ENCODE measurements at places on chromosomes 13 and 19.

- H3K4me3 ChIP-seq, result no peak overlapping the region
- H3K4me1 ChIP-seq, result peaks cover 45% of the 10 kb centered on the region
- H3K27me3 ChIP-seq, result no peaks in the 10 kb centered on the region
- H3K27ac ChIP-seq, result no peak overlapping the region
These were observed 38.9 kb downstream of the COL4A1 start for GRCh38 chr13:110268061-110268460.

DNA sequence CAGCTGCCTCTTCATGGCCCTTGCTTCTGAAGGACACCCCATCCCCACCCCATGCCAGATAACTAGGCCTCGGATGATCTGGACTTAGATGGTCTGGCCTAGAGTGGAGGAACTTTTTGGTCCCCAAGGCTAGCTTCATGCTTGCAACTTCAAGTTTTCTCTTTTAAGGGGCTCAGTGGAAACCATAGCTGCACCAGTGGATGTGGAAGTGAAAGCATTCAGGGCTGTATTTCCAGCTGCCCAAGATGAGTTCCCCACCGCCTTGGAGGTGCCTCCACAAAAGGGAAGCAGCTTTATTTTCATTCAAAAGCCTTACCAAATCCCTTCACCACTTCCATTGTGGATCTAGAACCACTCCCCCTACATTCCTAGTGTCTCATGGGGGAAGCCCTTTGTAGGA lies 17.6 kb upstream of the GSX1 start:
- DNase-seq, result no peak
- no peak overlapping the region for H3K27ac ChIP-seq
- H3K36me3 ChIP-seq, result no peaks in the 10 kb centered on the region
- peaks cover 8% of the 10 kb centered on the region for H3K27me3 ChIP-seq

DNA sequence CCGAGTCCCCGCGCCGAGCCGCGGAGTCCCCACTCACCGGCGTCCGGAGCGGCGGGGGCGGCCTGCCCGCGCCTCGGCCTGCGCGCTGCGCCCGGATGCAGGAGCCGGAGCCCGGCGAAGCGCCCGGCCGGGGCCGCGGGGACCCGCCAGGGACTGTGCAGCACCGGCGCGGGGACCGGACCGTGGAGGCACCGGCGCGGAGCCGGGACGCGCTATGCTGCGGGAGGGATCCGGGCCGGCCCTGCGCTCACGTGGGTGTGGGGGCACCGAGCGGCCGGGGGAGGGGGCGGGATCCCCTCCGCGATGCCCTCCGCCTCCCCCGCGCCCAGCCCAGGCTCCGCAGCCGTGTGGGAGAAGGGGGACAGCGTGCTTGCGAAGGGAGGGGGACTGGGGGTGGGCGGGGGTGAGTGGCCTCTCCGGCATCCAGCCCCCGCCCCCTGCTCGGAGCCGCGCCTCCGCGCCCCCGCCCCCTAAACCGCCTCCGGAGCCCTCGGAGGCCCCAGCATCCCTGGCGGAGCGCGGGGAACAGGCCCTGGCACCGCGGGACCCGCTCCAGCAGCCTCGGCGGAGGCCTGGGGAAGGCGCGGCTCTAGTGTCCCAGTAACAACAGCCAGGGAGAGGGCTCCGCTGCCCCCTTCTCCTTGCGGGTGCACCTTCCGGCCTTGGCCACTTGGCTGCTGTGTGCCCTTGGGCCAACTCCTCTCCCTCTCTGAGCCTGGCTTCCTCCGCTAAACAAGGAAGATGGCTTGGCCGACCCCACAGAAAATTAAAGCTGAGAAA lies at the start of gene SLC1A6:
Gene SLC1A6 (minus strand): TSS at position 389 of the 780 bp plus-strand sequence. CDS start 6,954 bp downstream, outside the sequence.
- no peaks in the 10 kb centered on the region for H3K36me3 ChIP-seq
- no peak for DNase-seq
- H3K27ac ChIP-seq, result no peak within 1 kb of the TSS

DNA sequence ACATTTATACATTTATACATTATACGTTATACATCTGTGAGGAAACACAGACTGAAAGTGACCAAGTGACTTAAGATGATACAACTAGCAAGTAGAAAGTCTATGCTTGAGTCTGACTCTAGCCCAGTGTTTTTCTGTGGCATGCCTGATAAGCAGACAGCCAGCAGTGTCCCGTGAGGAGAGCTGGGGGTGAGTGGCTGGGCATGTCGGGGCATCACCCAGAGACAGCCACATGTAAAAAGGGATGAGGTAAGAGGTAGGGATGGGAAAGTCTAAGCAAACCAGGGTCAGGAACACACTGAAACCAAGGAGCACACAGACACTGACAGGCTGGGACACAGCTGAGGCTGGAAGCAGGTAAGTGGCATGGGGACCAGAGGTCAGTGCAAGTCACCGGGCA lies 333.2 kb downstream of the FOXO1 start:
- no peak for DNase-seq
- H3K4me3 ChIP-seq, result no peak overlapping the region
- no peaks in the 10 kb centered on the region for H3K27me3 ChIP-seq
- no peak overlapping the region for H3K27ac ChIP-seq
- H3K4me1 ChIP-seq, result no peaks in the 10 kb centered on the region

GRCh38 chr13:113620036-113620796 lies 35.7 kb downstream of the TFDP1 start:
- H3K36me3 ChIP-seq, result peaks cover 9% of the 10 kb centered on the region
- H3K4me1 ChIP-seq, result no peaks in the 10 kb centered on the region
- no peak overlapping the region for H3K27ac ChIP-seq
- DNase-seq, result no peak
- no peaks in the 10 kb centered on the region for H3K27me3 ChIP-seq
- no peak overlapping the region for H3K4me3 ChIP-seq

DNA sequence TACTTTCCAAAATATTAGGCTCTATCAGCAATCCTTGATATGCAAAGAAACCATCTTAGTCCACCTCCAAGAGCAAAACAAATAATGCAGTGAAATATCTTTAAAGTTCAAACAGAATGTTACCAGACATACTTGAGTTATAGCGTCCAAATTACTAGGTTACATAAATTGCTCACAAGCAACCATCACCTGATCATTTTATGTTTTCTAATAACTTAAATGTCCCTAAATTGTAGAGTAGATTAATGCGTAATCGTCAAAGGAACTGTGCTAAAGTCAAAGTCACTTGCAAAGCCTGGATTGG lies 350.6 kb upstream of the ARGLU1 start:
- H3K27ac ChIP-seq, result peak overlapping the region; percentile 90
- DNase-seq, result peak; percentile 50
- peak overlapping the region; percentile 36 for H3K4me3 ChIP-seq
- H3K4me1 ChIP-seq, result peaks cover 27% of the 10 kb centered on the region
- H3K36me3 ChIP-seq, result no peaks in the 10 kb centered on the region

- H3K4me3 ChIP-seq, result no peak overlapping the region
- peak overlapping the region; percentile 45 for H3K27ac ChIP-seq
- peaks cover 26% of the 10 kb centered on the region for H3K4me1 ChIP-seq
- DNase-seq, result peak; percentile 84
- H3K36me3 ChIP-seq, result peaks cover 9% of the 10 kb centered on the region
- H3K27me3 ChIP-seq, result no peaks in the 10 kb centered on the region
These were observed 15.0 kb downstream of the NUFIP1 start for GRCh38 chr13:44974056-44974793.

DNA sequence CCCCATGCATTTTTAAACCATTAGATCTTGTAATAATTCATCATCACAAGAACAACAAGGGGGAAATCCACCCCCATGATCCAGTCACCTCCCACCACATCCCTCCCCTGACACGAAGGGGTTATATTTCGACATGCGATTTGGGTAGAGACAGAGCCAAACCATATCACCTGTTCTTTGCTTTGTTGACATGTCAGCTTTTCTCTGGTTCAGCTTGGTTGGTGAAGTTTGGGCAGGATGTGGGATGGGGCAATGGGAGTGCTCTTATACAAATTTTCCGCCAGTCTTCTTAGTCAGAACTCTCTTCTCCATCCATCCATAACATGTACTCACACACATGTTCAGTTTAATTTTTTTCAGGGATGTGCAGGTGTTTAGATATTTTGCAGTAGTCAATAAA lies 12.9 kb downstream of the TPP2 start:
- no peaks in the 10 kb centered on the region for H3K4me1 ChIP-seq
- DNase-seq, result no peak
- H3K27me3 ChIP-seq, result no peaks in the 10 kb centered on the region

GRCh38 chr13:63438951-63439350 lies 2023.3 kb upstream of the PCDH20 start:
- DNase-seq, result no peak
- no peak overlapping the region for H3K27ac ChIP-seq
- H3K4me1 ChIP-seq, result peaks cover 4% of the 10 kb centered on the region

DNA sequence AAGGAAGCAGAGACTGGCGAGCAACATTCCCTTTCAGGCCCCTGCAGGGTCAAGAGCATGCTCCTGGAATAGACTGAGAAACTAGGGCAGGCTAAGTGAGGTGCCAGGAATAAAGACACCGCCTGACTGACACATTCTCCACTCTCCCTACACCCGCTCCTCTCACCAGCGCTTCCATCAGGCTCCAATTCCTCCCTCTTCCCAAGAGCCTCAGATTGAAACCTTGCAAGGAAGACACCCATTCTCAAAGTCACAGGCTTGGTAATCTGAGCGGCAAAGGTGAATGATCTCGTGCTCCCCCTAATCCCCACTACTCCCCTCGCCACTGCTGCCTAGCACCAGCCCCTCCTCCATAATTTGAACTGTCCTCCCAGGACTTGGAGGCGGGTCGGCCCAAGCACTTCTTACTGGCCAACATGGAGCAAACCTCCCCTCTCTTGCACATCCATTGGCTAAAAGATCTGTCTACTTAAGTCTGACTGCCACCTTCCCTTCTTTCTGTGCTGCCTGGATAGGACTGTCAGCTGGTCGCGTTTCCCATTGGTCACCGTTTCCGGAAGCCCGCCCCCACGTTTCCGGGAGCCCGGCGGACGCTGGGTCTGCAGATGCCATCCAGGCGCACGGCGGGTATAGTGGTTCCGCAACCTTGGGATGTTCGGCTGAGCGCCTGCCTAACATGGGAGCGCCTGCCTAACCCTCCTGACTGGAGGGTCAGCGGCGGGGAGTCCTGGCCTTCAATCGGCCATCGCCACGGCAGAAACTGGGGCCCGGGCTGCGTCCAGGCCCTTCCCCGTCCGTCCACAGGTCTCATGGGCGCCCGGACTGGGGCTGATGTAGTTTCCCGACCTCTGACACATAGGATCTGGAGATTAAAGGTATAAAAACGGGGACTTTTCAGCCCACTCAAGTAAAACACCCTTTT lies 33.6 kb downstream of the ZNF383 start:
- H3K4me3 ChIP-seq, result peak overlapping the region; percentile 56
- H3K4me1 ChIP-seq, result no peaks in the 10 kb centered on the region
- no peak overlapping the region for H3K27ac ChIP-seq
- no peaks in the 10 kb centered on the region for H3K36me3 ChIP-seq
- peak; percentile 91 for DNase-seq

- DNase-seq, result peak; percentile 29
- H3K4me3 ChIP-seq, result no peak overlapping the region
- no peaks in the 10 kb centered on the region for H3K36me3 ChIP-seq
- peaks cover 85% of the 10 kb centered on the region for H3K4me1 ChIP-seq
- no peaks in the 10 kb centered on the region for H3K27me3 ChIP-seq
- H3K27ac ChIP-seq, result peak overlapping the region; percentile 89
These were observed 32.6 kb downstream of the SHISA2 start for GRCh38 chr13:26019251-26019650.

- peaks cover 10% of the 10 kb centered on the region for H3K4me1 ChIP-seq
- no peak for DNase-seq
- H3K4me3 ChIP-seq, result no peak overlapping the region
- no peaks in the 10 kb centered on the region for H3K36me3 ChIP-seq
- no peaks in the 10 kb centered on the region for H3K27me3 ChIP-seq
- H3K27ac ChIP-seq, result no peak overlapping the region
These were observed 76.6 kb upstream of the UBAC2 start for GRCh38 chr13:99124046-99124400.

- no peaks in the 10 kb centered on the region for H3K27me3 ChIP-seq
- no peaks in the 10 kb centered on the region for H3K36me3 ChIP-seq
- DNase-seq, result no peak
- no peak overlapping the region for H3K4me3 ChIP-seq
These were observed 35.0 kb upstream of the ZNF766 start for GRCh38 chr19:52234406-52234805.

GRCh38 chr19:39831679-39832078 lies 2.3 kb downstream of the DYRK1B start:
- H3K36me3 ChIP-seq, result peaks cover 32% of the 10 kb centered on the region
- DNase-seq, result no peak
- no peaks in the 10 kb centered on the region for H3K27me3 ChIP-seq
- H3K4me3 ChIP-seq, result no peak overlapping the region
- H3K27ac ChIP-seq, result no peak overlapping the region
- H3K4me1 ChIP-seq, result peaks cover 8% of the 10 kb centered on the region

DNA sequence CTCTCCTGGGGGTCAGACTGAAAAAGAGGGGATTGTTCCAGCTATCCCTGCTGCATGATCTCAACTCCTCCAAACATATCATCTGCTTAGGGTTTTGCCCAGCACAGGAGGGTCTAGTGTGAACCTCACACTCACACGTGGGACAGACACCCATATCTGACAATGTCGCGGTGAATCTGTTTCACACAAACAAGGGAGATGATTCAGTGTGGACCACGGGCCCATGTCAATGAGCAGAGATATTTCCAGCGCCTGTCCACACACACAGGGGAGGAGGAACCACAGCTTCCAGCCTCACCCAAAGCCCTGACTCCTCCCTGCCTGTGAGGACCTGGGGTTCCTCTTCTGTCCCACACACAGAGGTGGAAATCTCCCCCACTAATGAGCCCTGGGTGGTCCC lies 29.6 kb upstream of the KIR3DL3 start:
- H3K27me3 ChIP-seq, result no peaks in the 10 kb centered on the region
- no peak for DNase-seq
- no peaks in the 10 kb centered on the region for H3K36me3 ChIP-seq
- H3K27ac ChIP-seq, result no peak overlapping the region
- H3K4me1 ChIP-seq, result no peaks in the 10 kb centered on the region

DNA sequence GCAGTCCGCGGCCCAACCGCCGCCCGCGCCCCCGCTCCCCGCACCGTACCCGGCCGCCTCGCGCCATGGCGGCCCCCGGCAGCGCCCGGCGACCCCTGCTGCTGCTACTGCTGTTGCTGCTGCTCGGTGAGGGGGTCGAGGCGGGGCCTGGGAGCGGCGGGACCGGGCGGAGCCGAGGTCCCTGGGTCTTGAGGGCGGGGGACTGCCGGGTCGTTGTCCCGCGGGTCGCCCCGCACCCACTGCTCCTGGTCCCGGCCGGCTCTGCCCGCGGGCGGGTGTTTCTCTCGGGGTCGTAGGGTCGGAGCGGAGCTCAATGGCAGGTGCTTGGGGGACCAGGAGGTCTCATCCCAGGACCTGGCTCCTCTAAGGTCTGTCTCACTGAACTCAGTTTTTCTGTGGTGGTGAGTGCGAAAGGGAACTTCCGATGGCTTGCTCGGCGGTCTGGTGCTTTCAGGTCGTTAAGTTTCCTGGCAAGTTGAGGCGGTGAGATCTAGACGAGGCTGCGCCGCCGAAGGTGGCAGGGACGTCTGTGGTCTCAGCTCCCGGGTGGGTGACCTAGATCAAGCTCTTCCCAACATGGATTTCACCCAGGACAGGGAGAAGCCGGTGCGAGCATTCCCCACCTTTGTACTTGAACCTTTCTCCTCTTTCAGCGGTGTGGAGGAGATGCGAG lies 467 bp downstream of the LAMP1 start:
- H3K4me3 ChIP-seq, result peak overlapping the region; percentile 51
- H3K27ac ChIP-seq, result peak overlapping the region; percentile 52
- peaks cover 6% of the 10 kb centered on the region for H3K27me3 ChIP-seq
- peak; percentile 28 for DNase-seq
- no peaks in the 10 kb centered on the region for H3K36me3 ChIP-seq
- peaks cover 11% of the 10 kb centered on the region for H3K4me1 ChIP-seq

- no peak overlapping the region for H3K27ac ChIP-seq
- no peaks in the 10 kb centered on the region for H3K36me3 ChIP-seq
- no peaks in the 10 kb centered on the region for H3K27me3 ChIP-seq
- no peak for DNase-seq
- H3K4me3 ChIP-seq, result no peak overlapping the region
- no peaks in the 10 kb centered on the region for H3K4me1 ChIP-seq
These were observed 7.6 kb downstream of the SSC5D start for GRCh38 chr19:55495646-55496349.

GRCh38 chr13:30804474-30804873 lies 69.1 kb downstream of the ALOX5AP start:
- no peak for DNase-seq
- H3K27ac ChIP-seq, result no peak overlapping the region
- no peaks in the 10 kb centered on the region for H3K27me3 ChIP-seq
- no peak overlapping the region for H3K4me3 ChIP-seq
